ENCODE measurements at places on chromosomes 4 and X.

- DNase-seq = no peak
Measured at GRCh38 chr4:39103291-39103690, 41.3 kb downstream of the KLHL5 start.

DNA sequence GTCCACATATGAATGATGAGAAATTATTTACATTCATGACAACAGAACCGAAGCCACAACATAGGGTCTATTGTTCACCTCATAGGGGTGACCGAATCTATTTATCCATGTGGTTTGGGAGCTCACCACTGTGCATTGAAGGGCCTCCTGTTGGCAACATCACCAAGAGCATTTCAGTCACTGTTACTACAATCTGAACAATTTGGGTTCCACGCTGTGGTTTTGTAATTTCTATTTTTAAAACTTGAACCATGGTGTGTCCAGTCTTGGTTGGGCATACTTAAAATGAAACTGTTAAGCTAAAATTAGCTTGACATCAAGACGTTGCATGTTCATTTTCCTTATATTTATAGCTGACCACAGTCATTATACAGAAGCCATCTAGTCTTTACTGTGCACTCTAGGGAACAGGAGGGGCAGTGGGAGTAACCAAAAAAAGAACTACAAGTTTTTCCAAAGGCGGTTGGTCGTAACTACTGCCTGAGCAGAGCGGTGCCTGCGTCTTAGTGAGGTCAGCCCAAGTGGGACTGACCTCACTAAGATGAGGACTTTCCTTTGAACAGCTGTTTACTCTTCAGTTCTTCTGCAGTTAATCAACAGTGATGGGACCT lies 192.1 kb downstream of the SPRY1 start:
- DNase-seq = no peak

DNA sequence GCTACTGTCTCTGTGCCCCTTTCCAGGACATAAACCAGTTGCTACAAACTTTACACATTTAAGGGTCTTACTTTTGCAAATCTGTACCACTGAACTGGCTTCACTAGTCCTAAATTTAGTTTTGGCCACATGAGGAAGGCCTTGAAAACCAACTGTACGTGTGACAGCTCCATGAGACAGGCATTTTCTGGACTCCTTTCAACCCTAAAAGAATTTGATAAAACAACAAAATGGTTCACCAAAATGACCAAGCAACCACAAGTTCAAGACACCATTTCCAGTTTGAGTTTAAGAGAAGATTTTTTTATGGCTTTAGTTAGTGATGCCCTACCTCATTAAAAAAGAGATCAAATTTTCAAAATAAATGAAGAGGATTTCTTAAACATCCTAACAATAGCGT lies 246.4 kb downstream of the ZNF674 start:
- no peak for DNase-seq

GRCh38 chr4:145183023-145183422 lies 2.6 kb upstream of the OTUD4 start:
- no peak for DNase-seq

DNA sequence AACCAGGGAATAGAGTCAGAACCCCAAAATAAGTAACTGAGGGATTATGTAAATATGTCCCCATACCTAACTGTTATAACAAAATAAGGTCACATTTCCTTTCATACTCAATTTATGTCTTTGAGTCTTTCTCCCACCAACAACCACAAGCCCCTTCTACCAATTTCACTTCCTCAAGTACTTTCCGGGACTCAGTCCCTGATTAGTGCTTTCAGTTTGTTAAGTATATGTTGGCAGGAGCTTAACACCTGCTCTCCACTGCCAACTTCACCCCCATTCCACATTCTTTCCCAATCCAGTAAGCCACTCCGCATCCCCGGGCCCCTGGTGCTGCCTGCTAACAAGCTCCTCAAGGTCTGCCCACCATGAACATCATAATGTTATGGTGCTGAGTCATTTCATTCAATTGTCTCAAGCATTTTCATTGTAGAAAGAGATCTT lies 71.3 kb upstream of the SPRY1 start:
- DNase-seq = no peak

Data from CD4-positive, alpha-beta T cell treated with Interleukin-6 at 100 ng/mL for 8 hours (primary cell).